ENCODE measurements at places on chromosomes 3 and 15.

DNA sequence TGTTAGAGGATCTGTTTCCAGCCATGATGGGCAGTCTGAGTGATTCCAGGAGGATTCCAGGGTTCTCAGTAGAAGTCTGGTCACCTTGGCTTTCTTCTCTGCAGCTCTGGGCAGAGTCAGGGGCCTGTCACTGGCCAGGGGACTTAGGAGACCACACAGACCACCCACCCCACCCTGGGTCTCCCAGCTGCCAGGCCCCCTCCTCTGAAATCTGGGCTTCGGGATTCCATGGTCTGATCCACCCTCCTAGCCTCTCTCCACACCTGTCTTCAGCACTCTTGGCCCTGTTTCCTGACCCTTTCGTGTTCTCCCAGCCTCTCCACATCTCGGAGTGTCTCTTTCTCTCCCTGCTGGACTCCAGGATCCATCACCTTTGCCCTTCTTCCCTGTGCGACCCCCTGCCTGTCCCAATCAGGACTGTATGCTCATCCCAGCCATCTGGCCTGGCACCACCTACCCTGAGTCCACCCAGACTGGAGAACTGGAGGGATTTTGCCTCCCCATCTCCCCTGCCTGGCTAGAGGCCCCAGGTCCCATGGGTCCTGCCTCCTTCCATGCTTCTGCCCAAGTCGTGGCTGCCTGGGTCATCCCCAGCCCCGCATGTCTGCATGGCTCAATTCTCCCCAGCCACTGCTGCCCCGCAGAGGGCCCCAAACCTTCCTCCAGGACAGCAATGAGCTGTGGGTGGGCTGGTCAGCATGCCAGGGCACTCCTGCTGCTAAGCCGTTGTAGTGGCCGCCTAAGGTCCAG is 34.3 kb downstream of the GOLGA6L10 start:
- DNase-seq, result no peak

- no peak for DNase-seq
Measured at GRCh38 chr15:98666841-98667240, 18.5 kb downstream of the IGF1R start.

- no peak for DNase-seq
Measured at GRCh38 chr3:16472593-16472992, 40.9 kb downstream of the RFTN1 start.

DNA sequence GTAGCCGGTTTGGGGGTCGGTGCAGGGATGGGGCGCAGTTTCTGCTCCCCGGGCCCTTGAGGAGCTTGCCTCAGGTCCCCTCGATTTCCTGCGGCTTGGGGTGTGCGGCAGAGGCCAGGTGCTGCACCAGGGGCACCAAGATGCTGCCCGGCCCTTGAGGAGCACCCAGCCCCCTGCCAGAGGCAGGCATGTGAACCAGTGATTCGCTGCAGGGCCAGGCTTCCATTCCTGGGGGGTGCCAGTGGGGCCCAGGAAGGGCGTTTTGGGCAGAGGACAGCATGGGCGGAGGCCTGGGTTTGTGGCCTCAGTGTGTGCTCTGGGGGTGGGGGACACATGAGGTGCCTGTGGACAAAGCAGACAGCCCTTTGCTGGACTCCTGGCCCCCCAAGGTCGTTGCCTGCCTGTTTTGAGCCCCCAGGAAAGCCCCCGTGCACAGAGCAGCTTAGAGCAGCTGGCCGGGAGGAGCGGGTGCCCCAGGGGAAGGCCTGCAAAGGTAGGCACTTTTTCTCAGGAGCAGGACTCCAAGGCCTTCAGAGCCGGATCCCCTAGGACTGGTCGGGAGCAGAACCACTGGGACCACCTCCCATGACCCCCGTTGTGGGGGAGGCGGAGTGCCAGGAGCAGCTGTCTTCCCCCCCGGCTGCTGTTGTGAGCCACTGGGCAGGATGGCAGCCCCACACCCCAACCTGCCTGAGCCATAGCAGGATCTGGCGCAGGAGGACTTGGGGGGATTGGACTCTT is 1.6 kb downstream of the PLXNA1 start:
- no peak for DNase-seq

DNA sequence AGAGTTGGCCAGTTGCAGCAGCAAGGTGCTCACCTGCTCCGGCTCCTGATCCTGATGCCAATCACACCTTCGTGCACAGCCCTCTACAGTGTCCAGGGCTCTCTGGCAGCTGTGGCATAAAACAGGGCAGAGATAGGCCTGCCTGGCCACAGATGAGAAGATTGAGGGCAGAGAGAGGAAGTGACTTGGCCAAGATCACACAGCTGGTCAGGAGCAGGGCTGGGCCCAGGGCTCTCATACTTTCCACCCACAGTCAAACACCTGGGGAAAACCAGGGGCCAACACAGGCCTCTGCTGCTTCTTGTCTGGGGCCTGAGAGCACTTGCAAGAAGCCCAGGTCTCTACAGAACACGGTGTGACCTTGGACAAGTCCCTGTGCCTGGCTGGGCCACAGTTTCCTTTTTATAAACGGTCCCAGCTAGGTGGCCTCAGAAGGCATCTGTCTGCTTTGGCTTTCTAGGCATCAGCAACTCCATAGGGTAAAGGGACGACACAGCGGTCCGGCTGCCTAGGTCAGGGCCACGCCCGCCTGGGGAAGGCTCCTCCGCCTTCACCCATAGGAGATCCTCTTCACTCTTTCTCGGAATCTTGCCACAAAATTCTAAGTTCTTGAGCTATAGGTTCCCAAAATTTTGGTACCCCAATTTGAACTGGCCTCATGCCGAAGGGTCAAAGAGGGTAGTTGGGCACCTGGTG is 3.1 kb downstream of the ATP2B2 start:
- no peak for DNase-seq

DNA sequence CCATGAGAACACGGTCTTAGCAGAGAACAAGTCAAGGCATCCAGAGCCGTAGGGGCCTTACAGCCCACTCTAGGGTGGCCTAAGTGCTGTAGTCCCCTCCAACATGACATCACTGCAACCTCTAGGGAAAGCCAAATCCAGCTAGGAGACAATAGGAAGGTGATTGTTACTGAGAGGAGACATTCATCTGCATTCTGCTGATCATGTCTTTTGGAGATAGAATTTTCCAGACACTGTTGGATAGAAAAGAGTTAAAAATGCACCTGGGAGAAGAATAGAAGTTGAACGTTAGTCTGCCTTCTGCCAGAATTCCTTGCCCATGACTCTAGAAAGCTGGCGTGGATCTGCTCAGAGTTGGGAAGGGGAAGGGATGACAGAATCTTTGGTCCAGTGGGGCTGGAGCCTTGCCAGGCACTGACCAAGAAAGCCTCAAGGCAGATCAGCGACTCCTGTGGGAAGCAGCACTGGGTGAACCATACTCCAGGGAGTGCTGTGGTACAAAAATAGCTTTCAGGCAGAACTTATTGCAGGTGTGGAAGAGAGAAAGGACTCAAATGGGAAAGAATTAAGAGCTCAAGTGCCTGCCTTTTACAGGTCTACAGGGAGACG is 44.8 kb upstream of the RAF1 start:
- no peak for DNase-seq

DNA sequence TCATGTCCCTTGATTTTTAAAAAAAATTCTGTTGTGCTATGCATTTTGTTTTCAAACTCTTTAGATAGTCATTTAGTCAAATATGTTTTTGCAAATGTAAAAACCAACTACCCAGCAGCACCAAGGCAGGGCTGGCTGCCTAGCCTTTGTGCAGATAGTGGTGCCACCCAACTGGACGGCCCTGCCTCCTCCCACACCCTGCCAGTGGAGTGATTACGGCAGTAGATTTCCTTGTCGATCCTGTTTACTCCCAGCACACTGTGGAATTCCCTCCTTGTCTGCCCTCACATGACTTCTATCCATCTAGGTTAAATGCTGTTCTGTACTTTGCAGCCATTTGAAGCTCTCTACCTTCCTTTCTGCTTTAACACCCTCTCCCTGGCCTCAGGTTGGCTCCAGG is 79.4 kb upstream of the PLXNA1 start:
- no peak for DNase-seq

DNA sequence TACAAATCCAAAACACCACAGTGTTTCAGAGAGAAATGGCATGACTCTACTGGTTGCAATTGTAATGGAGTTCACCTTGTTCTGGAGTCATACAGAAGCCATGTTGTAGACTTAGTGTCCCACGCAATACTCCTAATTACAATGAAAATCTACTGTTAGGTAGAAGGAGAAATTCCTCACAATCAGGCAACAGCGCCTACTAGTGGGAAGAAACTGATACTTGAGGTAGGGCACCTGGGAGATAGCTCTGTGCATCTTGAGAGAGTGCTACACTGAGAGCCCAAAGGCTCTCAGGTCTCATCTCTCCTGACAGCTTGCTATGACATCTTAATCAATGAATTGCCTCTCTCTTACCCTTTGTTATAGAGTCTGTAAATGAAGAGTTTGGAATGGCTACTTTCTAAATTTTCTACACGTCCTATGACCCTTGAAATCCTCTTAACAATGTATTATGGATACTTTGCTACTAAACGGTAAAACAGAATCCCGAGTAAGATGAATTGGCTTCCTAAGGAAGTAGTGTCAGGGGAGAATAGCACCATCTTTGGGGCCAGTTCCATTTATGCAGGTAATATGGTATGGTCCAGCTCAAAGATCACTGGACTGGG is 422.7 kb upstream of the TPRG1 start:
- DNase-seq, result peak; percentile 47

- DNase-seq, result no peak
Measured at GRCh38 chr3:30786365-30786764, 108.1 kb downstream of the GADL1 start.

DNA sequence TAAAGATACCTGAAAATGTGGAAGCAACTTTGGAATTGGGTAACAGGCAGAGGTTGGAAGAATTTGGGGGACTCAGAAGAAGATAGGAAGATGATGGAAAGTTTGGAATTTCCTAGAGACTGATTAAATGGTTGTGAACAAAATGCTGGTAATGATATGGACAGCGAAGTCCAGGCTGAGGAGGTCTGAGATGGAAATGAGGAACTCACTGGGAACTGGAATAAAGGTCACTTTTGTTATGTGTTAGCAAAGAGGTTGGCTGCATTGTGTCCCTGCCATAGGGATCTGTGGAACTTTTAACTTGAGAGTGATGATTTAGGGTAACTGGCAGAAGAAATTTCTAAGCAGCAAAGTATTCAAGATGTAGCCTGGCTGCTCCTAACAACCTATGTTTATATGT is 13.0 kb downstream of the MITF start:
- no peak for DNase-seq

DNA sequence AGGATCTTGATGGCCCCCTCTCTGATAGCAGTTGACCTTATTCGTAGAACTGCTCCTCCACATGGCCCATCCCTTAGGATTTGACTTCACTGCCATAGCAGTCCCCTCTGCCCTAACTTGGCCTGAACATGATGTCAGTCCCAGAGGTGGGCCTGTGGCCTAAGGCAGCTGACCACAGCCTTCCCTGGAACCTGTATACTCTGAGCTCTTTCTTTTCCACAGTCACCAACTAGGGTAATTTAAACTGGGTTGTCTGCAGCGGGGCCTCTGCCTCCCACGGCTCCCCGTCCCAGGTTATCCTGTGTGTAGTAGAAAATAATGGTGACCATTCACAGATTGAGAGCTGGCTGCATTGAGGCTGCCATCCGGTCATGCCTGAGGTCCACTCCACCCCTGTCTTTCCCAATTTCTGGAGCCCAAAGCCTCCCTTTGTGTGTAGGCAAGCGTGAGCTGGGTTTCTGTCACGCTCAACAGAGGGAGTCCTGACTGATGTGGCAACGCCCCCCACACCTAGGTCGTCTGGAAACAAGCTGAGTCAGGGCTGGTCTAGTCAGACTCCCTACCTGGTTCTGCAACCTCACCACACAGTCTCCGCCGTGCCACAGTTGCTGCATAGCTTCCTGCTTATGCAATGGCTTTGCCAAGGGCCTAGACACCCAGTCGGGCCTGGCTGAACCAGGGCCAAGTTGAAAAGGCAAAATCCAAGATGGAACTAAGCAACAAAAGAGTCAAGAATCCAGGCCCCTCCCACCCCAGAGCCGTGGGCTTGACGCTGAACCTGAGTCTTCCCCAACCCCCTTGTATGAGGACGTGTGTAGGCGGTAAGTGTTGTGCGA is 284.5 kb downstream of the XXYLT1 start:
- no peak for DNase-seq

- no peak for DNase-seq
Measured at GRCh38 chr15:51205050-51205975, 110.6 kb upstream of the TNFAIP8L3 start.

DNA sequence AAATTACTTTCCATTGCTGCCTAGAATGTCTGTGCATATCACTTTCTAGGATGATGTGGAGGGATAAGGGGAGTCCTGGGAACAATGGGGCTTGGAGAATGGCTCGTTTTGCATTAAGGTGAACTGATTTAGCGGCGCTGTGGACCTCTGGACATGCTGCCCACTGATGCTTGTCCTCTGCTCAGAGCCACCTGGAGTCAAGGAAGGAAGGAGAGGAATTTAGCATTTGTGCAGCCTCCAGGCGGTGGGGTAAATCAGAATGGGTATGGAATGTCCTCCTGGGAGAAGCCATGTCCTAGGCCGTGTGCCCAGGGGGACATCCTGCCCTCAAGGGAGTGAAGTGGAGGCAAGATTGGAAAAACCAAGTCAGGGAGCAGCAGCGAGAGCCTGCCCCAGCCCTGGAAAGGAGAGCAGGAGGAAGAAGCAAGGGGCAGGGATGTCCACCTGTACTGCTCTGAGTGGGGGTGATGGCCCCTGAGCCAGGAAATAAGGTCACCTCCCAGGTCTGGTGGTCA is 37.8 kb downstream of the KY start:
- DNase-seq, result no peak

DNA sequence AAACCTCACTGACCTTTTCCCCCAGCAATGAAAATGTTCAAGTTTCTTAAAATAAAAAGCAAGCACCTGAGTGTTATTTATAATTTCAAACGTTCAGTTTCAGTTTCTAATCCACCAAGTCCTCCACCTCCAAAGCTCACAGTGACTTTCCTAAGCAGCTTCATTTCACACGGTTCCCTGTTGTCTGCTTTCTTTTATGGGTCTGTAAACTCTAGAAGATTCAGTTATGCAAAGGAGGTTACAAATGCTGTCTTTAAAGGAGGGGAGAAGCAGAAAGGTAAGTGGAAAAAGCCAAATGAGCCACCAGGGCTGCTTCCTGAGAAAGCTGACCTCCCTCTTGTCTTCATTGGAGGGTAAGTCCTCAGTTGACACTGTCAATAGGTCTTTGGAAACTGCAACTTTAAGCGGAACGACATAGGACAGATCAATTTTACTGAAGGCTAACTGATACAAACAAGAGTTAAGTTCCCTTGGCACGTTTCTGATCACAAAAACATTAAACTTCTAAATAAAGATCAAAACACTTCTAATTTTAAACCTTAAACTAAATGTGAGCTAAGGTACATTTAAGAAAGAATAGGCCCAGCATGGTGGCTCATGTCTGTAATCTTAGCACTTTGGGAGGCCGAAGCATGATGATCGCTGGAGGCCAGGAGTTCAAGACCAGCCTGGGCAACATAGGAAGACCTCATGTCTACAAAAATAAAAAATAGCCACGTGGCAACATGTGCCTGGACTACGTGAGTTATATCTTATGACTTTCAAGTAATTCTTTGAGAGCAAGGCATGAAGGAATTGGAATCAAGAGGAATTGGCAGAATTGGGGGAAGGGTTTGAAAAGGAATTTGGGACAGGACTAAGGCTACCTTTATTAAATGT is 151.9 kb upstream of the UBE2E1 start:
- DNase-seq, result no peak

DNA sequence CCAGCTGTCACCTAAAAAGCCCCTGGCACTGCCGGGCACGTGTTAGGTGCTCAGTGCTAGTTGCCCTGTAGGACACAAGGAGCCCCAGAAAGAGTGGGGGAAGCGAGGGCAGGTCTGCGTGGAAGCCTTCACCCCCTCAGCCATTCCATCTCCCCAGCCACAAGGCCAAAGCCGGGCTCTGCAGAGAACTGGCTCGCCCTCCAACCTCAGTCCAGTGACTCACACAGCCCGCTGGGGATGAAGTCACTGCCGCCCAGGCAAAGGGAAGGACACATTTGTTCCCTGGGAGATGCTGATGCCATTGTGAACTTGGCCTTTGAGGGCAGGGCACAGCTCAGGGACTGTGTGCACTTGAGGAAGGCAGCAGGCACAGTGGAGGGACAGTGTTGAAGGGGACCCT is 48.1 kb downstream of the IQSEC1 start:
- no peak for DNase-seq
